ENCODE measurements at places on chromosomes 5 and 9. TPM values are rescaled to one million over a fixed set of nuclear protein-coding genes. Genes with fewer than 3 reads are reported as not detected.

GRCh38 chr5:86971034-86971571 lies 296.6 kb upstream of the RASA1 start:
- DNase-seq, result no peak

- DNase-seq, result no peak
Measured at GRCh38 chr9:116653348-116654058, 33.6 kb upstream of the TRIM32 start.

DNA sequence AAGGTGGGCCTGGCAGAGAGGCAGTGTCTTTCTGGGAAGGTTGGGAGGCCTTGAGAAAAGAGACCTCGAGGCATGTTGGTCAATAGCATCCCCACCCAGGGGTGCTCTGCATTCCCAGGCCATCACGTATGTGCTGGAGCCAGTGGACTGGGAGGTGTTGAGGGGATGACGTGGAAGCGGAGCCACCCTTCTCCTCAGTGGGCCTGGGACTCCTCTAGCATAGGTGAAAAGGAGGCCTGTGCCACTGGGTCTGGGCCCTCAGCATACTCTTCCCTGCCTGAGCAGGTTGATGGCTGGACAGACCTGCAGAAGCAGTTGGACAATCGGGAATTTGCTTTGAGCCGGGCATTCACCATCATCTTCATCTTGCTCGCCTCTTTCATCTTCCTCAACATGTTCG lies 25.5 kb downstream of the PITX1 start:
- DNase-seq, result peak; percentile 38

CDKN2A gene
- 1.7 TPM for total RNA-seq

PCDHGA7 gene
- 5.8 TPM for total RNA-seq

PTGS1 gene
- total RNA-seq, result 12.5 TPM

All from ureter (tissue), 1 donor.